ENCODE measurements at places on chromosomes 6 and 20.

DNA sequence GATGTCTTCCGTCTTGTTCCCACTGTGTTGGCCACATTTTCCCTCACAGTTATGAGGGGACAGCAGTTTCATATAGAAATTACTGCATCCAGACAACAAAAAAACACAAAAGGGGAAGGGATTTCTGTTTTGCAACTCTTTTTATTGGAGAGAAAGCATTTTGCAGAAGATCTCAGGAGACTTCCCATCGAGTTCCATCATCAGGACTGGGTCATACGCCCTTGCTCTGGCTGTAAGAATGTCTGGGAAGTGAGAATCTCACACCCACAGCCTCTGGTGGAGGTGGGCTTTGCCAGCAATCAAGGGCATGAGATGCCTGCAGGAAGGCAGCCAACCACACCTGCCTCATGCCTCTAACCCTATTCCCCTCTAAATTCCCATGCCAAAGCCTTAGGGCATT lies 5.8 kb upstream of the IGF2R start:
- no peak for DNase-seq

GRCh38 chr20:9458138-9458796 lies 56.1 kb upstream of the LAMP5 start:
- peak; percentile 56 for DNase-seq

DNA sequence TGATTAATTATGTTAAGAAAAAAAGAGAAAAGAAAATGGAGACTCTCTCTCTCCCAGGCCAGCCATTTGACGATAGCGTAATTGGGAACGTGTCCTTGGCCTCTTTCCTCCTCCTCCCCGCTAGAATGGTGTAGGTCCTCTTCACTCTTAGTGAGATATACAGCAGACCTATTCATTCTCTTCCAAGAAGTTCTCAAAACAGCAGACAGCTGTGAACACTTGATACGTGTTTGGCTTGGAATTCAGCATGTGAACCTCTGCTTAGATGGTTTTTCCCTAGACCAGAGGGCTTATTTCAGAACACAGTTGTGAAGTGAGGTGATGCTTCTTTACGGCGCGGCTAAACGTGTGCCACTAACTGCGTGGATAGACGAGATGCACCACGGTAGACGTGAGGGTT lies 32.6 kb upstream of the TULP4 start:
- DNase-seq = peak; percentile 58

DNA sequence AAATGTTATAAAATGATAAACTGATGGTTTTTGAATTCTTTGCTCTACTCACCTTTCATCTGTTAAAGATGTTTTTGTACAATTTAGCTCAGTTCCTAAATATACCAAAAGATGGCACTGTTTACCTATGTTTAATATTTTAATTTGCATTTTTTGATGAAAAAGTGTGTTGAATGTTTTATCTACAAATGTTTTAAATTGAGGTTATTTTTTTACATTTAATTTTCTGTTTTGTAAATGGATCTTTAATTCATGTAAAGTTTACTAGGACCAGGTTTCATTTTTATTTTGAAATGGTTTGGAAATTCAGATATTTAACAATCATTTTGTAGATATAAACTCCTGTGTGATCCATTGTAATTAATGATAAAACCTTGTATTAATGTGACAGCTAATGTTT lies 30.0 kb downstream of the CDKAL1 start:
- no peak for DNase-seq

GRCh38 chr6:111862741-111863140 lies 10.5 kb downstream of the FYN start:
- DNase-seq = no peak

- no peak for DNase-seq
Measured at GRCh38 chr6:15870333-15871043, 207.7 kb upstream of the DTNBP1 start.

DNA sequence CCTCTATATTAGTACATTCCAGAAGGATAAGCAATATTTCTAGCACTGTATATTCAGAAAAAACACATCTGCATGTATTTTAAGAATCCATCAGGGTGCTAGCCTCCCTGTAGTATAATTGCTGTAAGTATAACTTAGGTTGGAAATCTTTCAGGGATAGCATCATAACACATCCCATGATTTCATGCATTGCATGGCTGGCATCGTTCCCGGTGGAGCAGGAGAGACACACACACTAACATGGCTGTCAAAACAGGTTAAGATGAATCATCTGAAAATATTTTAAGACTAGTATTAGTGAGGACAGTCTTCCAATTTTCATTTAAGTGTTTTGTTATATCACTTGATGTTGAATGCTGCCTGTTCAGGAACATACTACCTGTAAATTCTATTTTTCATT lies 32.1 kb upstream of the CENPW start:
- peak; percentile 2 for DNase-seq

GRCh38 chr6:113647143-113647889 lies 209.8 kb upstream of the MARCKS start:
- DNase-seq = no peak

GRCh38 chr6:106097411-106098231 lies 11.5 kb downstream of the PRDM1 start:
- no peak for DNase-seq

GRCh38 chr20:16351415-16351814 lies 221.8 kb downstream of the KIF16B start:
- no peak for DNase-seq

- DNase-seq = no peak
Measured at GRCh38 chr20:59779656-59780380, 153.6 kb downstream of the SYCP2 start.

DNA sequence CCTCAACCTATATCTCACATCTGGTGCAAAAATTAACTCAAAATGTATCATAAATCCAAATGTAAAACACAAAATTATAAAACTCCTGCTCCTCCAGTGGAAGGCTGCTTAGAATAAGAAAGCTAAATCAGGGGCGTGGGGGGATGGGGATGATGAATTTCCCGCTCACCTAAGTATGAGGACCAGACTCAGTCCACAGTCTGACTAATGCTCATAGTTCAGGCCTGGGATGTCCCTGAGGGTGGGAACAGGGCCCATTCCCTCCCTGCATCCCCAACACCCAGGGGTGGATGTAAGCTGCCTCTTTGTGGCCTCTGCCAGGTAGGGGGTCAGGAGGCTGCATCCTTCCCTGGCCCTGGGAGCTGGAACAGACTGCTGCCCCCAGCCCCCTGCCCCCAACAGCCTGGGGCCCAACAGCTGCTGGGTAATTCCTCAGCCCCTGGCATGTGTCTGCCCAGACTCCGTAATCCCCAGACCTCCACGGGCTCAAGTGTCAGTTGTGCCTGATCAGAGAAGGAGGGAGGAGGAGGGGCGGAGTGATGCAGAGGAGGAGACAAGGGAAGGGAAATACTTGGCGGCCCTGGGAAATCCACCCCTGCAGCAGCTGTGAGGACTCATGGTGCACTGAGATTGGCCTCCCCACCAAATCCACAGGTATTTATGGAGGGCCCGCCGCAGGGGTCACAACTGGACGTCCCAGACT lies 224.5 kb downstream of the PREX1 start:
- DNase-seq = no peak

- no peak for DNase-seq
Measured at GRCh38 chr6:106180208-106180607, 94.1 kb downstream of the PRDM1 start.

DNA sequence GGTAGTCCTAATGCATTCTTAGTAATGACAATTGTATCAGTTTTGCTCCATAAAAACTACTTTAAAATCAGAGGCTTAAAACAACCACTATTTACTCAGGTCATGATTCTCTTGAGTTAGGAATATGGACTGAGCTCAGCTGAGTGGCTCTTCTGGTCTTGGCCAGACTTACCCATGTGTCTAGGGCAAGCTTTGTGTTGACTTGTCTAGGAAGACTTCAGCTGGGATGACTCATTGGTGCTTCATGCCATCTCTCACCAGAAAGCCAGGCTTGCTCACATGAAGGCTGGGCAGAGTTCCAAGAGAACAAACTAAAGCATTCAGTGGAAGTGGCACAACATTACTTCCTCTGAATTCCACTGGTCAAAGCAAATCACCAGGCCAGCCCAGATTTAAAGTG lies 155.3 kb downstream of the DHX35 start:
- peak; percentile 11 for DNase-seq

GRCh38 chr6:2378046-2378657 lies 132.7 kb upstream of the GMDS start:
- DNase-seq = no peak

- DNase-seq = no peak
Measured at GRCh38 chr6:25427549-25427948, 148.4 kb downstream of the CARMIL1 start.

DNA sequence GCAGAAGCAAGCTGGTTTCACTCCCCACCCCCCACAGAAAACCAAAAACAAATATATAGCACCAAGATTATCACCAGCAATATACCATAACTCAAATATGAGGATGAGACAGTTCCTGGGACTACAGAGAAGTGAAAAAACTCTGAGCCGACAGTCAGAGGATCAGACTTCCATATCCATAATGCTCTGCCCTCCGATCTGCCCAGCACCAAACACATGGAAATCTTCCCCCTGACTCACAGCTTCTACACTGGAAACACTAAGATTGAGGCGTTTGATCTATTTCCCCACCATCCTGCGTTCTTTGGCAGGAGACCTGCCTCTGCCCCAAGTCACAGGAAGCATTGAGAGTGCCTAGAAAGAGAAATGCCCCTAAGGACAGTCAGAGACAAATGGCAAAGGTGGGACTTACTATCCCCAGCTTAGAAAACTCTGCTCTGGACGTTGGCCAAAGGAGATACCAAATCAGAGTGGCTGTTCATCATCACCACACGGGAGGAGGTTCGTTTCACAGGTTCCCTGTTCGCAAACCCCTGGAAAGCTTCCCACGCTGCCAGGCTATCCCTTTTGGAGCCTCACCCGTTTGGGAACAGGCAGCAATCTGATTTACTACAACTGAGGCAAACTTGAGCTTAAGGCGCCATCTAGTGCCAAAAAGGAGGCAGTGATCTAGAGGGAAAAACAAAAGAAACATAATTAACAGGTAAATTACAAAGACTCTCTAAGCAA lies 48.7 kb upstream of the SRSF6 start:
- peak; percentile 8 for DNase-seq

DNA sequence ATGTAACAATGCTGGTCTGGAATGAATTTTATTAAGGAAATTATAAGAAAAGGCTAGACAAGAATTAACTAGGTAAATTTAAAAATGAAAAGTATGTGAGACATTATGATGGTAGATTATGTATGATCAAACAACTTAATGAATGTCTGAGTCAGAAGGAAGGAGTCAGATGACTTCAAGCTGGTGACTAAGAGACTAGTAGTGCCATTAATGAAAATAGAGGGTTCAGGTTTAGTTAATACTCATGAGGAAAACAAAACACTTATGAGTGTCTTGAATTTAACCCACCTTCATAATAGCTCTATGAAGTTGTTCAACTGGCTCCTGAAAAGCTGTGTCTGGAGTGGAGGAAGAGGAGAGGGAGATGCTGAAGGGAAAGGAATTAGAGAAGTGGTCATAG lies 256.3 kb downstream of the ADGRB3 start:
- no peak for DNase-seq

- DNase-seq = no peak
Measured at GRCh38 chr6:43457643-43458042, 2.3 kb upstream of the DLK2 start.

- DNase-seq = peak; percentile 1
Measured at GRCh38 chr6:147285087-147285855, 81.1 kb downstream of the STXBP5 start.

Measured in NCI-H446 treated with DMSO at 0.1 percent for 48 hours (cell line).